GM12864 (cell line): ENCODE measurements at places on chromosomes 1 and 21.

DNA sequence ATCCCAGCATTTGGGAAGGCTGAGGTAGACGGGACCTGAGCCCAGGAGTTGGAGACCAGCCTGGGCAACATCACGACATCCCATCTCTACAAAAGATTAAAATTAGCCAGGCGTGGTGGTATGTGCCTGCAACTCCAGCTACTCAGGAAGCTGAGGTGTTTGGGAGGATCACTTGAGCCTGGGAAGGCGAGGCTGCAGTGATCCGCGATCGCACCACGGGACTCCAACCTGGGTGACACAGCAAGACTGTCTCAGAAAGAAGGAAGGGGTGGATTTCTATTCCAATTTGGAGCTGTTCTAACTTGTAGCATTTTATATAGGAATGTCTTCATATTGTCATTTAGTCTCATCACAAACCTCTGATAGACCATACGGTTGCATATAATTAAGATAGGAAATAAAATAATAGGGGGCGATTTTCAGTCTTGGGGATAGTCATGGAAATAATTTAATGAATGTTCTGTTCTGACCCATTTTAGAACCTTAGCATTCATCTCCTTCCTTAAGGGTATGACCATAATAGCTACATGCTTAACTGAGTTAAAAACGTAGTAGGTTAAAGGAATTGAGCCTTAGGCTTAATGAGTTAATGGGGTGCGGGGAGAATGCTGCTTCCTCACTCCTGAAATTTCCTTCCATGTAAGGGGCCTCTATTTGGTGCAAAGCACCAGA, 93.1 kb downstream of the ADCY10 start:
- DNase-seq, result no peak

DNA sequence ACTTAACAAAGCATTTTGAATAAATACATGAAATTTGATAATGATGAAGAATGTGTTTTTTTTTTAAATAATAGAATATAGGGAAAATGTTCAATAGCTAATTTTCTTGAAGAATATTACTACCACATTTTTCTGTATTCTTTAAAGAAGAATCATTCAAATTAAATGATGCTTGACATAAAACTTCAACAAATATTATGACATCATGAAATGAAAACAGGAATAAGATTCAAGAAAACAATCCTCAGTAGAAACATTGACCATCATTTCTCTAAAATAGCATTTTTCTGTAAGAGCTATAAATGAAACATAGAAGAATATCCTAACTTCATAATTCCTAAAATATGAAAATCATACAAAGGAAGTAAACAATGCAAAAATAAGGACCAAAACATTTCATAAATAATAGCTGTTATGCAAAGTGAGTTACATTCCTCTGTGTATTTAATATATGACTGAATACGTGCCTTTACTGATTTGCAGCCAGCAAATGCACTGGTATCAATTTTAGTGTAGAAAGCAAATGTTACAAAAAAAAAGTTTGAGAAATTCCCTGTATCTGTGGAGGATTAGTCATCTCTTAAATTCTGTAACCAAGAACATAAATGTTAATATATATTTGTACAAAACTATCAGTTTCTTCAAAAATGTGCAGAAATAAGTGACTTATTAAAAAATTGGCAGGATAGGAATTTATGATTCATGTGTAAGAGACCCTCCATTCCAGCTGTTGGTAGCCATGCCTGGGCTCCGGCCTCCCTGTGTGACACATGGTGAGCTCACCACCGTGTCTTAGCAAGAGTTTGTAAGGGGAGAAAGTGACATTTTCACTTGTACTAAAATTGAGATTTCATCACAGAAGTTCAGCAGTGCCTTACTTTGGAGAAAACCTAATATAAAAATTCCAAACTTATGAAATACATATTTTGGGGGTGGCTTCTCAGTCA, 15.0 kb upstream of the PTPN14 start:
- no peak for DNase-seq

GRCh38 chr1:156795787-156796186, 20.9 kb downstream of the SH2D2A start:
- no peak for DNase-seq

DNA sequence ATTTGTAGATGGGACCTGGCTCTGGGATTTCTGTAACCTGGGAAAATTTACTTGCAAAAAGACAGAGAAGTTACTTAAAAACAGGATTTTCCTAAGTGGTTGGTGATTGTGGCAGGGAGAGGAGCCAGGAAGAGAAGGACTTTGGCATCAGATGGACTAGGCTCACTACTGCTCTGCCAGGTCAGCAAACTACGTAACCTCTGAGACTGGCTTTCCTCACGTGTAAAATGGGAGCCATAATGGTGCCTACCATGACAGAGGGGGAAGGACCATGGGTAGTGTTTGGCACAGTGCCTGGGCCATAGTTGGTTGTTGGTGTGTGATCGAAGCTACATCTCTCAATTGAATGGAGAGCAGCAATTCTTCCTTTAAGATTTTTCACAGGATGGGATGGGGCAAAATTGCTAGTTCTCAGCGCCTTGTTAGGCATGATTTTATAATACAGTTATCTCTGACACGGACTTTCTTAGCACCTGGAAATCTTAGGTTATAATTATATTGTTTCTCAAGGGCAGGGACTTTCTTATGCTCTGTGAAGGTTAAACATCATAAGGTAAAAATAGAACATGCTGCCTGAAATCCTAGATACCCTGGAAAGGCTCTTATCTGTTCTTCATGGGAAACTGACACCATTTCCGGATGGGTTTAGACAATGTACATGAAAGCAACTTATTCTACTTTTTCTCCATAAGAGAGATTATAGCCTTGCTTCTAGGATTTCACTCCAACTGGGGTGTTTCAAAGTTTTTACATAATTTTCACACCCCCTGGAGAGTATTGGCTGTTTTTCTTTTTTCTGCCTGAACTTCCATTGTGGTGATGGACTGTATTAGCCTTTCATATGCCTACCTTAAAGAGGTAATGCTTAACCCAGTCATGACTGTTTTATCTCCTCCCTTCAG, 10.9 kb downstream of the ROR1 start:
- DNase-seq, result no peak

- DNase-seq, result no peak
These were observed 46.6 kb downstream of the NEK7 start for GRCh38 chr1:198203434-198203833.

DNA sequence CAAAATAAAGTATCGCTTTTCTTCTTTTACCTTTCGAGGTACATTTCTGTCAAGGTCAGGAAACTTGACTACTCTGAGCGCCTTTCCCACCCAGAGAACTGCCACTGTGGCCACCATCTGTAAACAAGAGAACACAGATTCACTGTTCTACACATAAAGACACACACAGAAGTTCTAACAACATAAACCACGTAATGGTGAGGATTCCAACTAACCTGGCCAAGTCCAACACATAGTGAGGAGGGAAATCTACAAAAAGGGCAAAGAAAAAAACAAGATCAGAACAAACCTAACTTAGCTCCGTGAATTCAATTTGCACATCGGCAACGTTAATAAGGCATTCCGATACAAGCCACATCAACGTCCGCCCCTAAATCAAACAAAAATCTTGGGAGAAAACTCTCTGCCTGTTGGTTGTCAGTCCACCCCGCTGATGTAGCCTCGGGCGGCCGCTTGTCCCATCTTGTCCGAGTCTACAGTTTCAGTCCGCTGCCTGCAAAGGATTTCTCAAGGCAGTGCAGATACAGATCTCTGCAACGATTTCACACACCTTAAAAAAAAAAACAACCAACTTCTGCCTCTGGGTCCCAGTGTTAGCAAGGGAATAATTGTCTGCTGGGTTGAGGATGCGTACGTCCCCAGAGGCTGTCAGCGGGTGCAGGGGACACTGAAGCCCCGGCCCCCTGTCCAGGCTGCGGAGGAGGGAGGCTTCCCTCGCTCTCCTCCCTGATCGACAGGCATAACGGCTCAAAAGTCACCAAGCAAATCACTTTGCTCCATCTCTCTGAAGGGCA, 1.0 kb downstream of the SLC35D1 start:
- DNase-seq, result no peak

- no peak for DNase-seq
These were observed 11.3 kb upstream of the BACH1 start for GRCh38 chr21:29287383-29287782.

- DNase-seq, result no peak
These were observed 233.6 kb downstream of the RPS6KC1 start for GRCh38 chr1:213284626-213285025.
